Activated CD8-positive, alpha-beta memory T cell treated with anti-CD3 and anti-CD28 coated beads, Interleukin-2, amount 10 ng/mL, durations not matched to agents 7 days and 5 days (primary cell): ENCODE measurements at places on chromosomes 13 and 19. TPM values are rescaled to one million over a fixed set of nuclear protein-coding genes. Genes with fewer than 3 reads are reported as not detected.
A peak's percentile ranks its signal among the peaks of the same experiment; 100 is the strongest.

The PLEKHA4 gene
- total RNA-seq, result 2.2 TPM

The TNFRSF19 gene
- total RNA-seq, result 0.28 TPM

The FGF21 gene
- total RNA-seq, result not detected

The SLC10A2 gene
- not detected for total RNA-seq

The CGB1 gene
- total RNA-seq, result not detected

The PRSS57 gene
- total RNA-seq, result 0.59 TPM

The LAIR1 gene
- total RNA-seq, result 64.1 TPM

The DPF1 gene
- total RNA-seq, result not detected

The ZNF729 gene
- not detected for total RNA-seq

DNA sequence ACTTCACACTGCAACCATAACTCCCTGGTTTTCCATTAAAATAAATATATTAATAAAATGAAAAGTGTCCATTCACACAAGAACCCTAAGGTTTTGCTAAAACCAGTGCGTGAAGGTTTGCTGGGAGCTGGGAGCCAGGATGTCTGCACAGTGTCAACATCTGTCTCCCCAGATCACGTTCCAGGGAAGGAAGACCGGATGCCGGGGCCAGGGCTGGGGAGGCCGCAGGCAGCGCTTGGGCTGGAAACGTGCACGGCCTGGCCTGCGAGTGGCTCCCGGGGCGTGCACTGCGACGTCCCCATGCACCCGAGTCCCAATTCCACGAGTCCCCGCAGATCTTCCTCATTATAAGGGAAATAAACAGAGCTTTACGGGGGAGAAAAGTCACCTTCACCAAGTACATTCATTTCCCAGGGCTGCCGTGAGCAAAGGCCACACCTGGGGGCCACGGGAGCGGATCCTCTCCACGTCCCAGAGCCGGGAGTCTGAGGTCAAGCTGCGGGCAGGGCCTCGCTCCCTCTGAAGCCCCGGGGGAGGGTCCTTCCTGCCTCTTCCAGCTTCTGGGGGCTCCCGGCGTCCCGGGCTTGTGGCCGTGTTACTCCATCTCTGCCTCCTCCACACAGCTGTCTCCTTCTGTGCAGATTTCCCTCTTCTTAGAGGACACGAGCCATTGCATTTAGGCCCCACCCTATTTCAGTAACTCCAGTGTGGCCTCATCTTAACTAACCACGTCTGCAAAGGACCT is 12.8 kb downstream of the SHC2 start:
- DNase-seq, result no peak

GRCh38 chr19:19385896-19386869 is 19.3 kb upstream of the GATAD2A start:
- peak; percentile 77 for DNase-seq

- DNase-seq, result peak; percentile 58
Observed at GRCh38 chr19:16585808-16586476, 13.7 kb upstream of the SLC35E1 start.

DNA sequence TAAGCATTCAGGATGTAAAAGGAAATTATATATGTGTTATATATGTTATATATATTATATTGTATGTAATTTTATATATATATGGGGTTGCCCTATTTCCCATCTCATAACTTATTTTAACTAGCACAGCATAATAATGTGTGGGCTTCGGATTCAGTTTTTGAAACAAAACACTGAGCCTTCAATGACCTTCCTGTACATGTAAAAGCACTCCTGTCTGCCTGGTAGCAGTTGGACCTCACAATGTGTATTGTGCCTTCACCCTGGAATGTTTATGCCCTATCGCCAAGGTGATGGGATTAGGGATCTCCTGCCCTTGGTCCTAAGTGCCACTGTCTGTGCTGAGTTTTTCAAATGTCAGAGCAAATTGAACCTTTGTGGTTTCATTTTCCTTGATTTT is 968.8 kb downstream of the TUBA3C start:
- peak; percentile 51 for DNase-seq

DNA sequence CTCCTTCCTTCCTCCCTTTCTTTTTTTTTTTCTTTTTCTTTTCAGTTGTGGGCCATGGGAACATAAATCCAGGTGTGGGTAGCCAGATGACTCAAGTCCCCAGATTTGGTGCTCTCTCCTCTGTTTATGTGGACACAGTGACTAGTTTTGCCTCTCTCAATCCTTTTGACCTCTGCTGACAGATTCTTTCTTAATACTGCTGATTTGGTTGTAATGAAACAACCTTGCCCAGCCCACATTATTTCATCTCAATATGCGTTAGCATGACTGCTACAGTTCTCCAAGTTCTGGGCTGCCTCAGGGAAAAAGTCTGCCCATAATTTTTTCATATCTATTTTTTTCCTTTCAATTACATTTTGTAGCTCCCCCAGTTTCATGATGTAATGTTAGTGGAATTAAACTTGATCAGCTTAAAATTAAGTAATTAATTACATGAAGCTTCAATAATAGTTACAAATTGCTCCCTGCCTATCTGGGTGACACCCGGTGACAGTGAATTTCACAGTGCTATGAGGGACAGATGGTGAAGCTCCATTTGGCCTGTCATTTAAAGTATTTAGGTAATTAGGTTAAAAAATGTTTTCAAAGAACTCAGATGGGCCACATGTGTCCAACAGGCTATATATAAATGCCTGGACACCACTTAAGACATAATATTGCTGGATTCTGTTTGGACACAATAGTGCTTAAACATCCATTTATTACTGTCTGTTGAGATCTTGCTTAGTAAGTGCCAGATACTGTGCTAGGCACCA is 118.8 kb upstream of the FRY start:
- no peak for DNase-seq

DNA sequence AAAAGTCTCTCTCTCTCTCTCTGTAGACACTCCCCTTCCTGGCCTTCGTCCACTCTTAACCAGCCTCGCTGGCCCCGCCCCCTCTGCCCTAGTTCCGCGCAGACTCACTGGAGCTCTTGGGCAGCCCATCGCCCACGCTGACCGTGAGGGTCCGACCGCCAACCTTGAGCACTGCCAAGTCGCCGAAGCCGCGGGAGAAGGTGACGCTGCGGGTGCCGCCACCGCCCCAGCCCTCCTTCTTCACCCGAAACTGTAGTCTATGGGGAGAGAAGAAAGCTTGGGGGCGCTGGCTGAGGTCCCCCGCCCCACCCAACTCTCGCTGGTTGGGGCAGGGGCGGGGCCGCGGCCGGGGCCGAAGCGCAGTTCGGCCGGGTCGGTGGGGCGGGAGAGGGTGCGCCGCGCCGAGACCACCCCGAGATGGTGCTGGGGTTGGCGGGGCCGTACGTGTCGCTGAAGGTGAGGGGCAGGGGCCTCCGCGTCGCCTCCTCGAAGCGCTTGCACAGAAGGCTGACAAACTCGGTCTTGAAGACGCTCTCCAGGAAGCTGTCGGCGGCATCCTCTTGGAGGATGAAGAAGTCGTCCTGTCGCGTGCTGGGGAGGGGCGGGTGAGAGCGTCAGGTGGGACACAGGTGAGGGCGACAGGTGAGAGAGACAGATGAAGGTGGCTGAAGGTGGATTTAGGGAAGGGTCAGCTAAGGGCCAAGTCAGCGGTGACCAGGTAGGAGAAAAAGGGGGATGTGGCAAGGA is 12.6 kb upstream of the ZNF414 start:
- DNase-seq, result no peak

DNA sequence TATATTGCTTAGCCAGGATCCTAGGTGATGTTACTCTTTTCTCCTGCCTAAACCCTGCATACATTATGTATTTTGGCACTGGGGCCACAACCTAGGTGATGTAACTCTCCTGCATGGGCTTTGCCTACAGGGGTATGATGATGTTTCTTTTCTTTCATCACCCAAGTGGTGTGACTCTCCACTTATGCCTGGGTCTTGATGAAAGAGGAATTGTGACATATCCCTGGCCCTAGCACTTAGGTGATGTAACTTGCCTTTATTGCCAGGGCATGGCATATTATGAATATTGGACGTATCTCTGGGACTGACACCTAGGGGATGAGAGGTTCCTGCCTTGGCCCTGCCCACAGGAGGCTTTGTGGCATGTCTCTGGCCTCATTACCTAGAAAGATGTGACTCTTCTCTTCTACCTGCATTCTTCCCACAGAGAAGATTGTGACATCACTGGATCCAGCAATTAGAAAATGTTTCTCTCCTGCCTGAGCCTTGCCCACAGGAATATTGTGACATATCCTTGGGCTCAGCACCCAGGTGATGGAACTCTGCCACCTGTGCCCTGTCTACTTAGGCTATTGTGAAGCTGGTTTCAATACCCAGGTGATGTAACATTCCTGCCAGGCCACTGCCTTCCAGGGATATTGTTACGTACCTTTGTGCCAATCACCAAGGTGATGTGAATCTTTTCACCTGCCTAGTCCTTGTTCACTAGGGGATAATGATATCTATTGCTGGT is 27.3 kb upstream of the ZNF254 start:
- DNase-seq, result no peak

DNA sequence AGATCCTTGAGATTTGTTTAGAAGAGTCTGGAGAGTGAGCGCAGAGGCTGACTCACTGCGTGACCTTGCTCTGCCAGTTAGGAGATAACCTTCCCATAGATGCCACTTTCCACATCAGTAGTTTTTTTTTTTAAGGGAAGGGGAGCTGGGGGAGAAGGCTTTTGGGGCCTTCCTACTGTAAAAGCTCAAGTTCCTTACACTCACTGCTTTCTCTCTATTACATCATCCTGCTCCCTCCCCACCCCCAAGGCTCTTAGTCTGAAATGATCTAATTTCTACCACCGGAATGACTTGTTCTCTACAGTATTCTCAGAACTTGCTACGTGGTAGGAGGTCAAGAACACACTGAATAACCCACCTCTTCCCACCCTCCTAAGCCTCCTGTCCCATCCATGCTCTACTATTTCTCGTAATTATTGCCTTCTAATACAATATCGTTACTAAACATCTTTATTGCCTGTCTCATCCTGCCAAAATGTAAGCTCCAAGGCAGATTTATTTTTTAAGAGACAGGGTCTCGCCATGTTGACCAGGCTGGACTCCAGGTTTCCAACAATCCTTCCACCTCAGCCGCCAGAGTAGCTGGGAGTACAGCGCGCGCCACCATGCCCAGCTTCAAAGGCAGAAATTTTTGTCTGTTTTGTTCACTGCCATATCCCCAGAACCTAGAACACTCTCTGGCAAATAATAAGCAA is 1.2 kb downstream of the LONP1 start:
- DNase-seq, result peak; percentile 84

DNA sequence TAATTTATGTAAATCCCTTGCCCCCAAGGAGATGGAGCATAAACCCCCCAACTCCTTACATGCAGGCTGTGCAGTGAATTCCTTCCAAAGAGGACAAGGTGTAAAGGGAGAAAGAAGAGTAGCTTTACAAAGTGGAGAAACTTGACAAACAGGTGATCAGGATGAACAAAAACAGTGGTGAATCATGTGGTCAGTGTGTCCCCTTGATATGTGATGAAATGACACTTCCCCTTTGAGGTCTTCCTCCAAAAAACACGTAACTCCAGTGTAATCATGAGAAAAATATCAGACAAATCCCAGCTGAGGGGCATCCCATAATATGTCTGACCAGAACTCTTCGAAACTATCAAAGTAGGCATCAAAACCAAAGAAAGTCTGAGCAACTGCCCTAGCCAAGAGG is 29.5 kb upstream of the AKT2 start:
- no peak for DNase-seq
